LHCN-M2 (cell line): ENCODE measurements at places on chromosomes 11 and 22. TPM values are rescaled to one million over a fixed set of nuclear protein-coding genes. Genes with fewer than 3 reads are reported as not detected.

DNA sequence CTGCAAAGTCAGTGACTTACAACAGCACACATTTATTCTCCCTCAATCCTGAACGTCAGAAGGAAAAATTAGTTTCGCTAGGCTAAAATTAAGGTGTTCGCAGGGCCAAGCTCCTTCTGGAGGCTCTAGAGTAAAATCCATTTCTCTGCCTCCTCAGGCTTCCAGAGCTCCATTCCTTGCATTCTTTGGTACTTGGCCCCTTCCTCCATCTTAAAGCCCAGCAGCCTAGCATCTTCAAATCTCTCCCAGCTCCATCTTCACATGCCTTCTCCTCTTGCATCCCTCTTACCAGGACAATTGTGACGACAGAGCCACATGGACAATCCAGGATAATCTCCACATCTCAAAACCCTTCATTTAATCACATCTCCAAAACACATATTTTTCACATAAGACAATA lies 165.0 kb downstream of the GRIA4 start:
- DNase-seq = no peak

GRAP2 gene
- total RNA-seq = not detected in 2 replicates

DNA sequence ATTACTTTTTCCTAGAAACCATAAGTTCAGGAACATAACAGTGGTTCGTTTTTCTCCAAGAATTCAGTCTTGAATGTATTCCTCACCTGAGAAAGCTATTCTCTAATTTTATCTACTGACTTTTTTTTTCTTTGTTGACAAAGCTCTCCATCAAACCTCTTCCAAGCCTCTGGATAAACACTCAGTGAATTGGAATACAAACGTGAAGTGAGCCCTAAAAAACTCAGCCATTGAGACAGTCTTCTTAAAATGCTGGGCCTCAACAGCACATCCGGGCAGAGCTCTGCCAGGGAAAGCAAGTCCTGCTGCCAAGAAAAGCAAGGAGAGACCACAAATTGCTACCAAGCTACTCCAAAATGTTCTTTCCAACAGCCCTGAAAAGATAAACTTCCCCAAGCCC lies 7.7 kb upstream of the SLC1A2 start:
- DNase-seq = peak; percentile 83

APOBEC3H gene
- 0.26 and 0.63 TPM in 2 replicates for total RNA-seq

DNA sequence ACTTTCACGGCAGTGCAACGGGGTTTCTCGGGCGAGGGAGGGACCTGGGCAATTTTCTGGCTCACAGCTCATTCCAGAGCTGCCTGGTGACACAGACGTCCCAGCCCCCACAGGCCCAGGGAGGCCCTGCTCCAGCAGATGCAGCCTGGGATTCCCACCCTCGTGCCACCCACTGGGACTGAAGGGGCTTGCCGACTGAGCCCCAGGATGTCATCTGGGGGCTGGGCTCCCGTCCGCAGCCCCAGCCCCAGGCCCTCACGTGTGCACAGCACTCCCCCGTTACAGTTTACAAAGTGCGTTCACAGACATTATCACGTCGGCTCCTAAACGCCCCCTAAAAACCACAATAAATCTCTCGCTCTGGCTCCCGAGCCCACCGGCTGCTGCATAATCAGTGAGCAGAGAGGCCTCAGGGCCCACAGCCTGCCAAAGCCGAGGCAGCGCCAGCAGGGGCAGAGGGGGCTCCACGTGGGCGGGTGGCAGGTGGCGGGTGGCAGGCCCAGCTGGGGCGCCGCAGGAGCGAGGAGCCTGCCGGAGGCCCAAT lies 76.9 kb upstream of the TCF20 start:
- DNase-seq = no peak
